ENCODE measurements at places on chromosomes 7 and 10.

GRCh38 chr7:43625453-43625852 lies 42.5 kb downstream of the STK17A start:
- DNase-seq: no peak

GRCh38 chr7:33130184-33130583 lies 820 bp downstream of the BBS9 start:
- no peak for DNase-seq

GRCh38 chr10:88254091-88254490 lies 329.0 kb downstream of the RNLS start:
- peak; percentile 21 for DNase-seq

DNA sequence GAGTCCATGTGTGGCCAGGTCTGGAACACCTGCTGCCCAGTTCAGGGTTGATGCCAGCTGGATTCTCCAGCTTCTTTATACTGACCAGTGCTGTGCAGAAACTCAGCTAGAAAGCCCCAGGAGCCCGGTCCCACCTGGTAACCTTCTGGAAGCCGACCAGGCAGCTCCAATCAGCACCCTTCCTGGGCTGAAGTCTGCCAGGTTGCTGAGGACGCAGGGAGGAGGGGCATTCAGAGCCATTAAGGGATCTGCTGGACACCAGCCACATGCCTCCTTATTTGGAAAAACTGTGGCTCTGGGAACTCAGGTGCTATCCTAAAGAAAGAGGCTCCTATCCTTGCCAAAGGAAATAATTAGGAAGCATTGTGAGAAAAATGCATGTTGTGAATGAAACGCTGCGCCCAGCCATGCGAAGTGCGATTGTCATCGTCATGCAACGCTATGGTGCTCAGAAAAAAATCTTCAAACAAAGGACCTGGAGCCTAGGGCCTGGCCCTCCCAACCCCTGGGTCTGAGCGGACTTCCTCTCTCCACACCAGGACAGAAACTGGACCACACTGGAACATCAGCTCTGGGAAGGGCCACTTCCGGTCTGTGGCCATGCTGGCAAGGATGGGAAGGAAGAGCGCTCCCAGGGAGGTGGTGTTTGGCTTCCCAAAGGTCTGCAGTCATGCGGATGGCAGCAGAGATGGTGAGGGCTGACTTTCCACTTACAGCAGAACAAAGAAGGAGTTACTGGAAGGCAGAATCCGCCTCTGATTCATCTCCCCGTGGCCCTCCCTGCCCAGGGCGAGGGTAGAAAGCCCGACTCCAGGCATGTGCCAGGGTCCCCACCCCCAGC lies 90.1 kb downstream of the FAM53B start:
- no peak for DNase-seq

DNA sequence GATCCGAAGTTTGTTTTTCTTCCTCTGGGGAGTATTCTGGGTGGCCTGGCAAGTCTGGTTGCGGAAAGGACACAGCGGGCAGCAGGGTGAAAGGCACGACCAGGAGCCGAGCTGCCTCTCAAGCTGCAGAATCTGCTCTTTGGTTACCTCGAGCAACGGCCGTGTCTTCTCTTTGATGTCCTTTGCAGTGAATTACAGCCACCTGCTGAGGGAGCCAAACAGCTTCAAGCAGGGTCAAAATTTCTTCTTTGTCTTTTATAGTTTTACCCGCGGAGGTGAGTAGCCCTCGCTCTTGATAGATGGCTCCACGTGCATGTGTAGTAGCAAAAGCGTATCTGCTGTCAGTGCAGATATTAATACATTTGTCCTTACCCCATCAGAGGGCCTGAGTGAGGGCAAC lies 177.3 kb upstream of the MBL2 start:
- DNase-seq: no peak

GRCh38 chr7:140349144-140349771 lies 49.1 kb downstream of the SLC37A3 start:
- no peak for DNase-seq

GRCh38 chr10:86357676-86358075 lies 8.9 kb downstream of the GRID1 start:
- DNase-seq: no peak

All from MV-4-11 (cell line).